ENCODE measurements at places on chromosomes 5 and 9.

- no peak for DNase-seq
Observed at GRCh38 chr9:72134801-72135200, 14.4 kb upstream of the GDA start.

DNA sequence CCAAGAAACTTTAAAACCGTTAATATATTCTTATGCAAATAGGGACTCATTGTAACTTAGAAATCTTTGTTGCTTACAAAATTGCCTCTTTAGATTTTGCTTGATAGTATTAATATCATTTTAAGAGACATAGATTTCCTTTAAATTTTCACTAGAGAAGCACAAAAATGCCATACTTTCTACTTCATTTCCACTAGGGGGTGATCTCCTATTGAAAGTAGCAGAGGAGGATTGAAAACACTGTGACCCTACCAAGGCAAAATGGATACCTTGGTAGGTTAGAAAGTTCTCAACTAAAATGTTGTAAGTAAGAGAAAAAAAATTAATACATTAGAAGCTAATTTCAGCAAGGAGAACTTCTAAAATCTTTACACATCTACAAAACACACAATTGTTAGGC lies 204.9 kb downstream of the CHSY3 start:
- DNase-seq = no peak

DNA sequence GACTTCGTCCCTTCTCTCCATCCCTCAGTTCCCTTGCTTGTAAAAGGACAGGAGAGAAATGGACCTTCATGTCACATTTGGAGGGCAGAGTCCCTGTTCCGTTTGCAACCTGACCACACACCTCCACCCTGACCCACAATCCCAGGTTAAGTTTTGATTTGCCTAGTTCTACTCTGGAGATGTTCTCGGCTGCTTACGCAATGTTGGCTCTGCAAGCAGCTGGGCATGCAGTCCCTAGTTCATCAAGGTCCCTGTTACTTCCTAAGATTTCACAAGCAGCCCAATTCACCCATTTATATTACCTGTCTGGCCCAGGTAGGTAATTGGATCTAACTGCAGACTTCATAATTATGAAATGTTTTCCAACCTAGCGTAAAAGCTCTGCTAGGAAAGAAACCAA lies 28.8 kb downstream of the SLIT3 start:
- no peak for DNase-seq

- DNase-seq = no peak
Observed at GRCh38 chr5:101418713-101419118, 515.6 kb upstream of the ST8SIA4 start.

DNA sequence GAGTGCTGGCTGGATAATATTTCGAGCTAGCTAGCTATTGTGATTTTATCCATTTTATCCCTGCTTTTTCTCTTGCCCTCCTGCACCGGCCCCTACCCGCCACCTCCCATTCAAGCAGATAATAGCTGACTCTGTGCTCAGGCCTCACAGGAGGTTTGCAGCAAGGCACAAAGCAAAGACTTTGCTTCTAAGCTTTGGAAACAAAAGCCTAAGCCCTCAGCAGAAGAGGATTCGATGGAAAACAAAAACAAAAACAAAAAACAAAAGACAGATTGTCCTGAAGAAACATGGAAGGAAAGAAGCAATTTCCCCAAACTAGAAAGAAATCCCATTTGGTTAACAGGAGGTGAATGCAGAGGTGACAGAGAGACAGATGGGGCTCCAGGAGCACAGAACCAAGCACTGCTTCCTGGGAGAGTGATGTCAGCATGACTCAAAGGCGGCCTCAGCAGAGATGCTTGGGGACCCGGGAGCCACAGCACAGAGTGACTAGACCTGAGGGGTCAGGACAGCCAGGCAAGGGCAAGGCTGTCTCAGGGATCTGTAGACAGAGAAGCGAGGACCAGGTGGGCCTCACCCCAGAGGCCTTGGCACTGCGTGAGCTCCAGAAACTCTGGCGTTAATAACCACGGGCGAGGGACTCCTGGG lies 28.4 kb downstream of the MTX3 start:
- no peak for DNase-seq

- no peak for DNase-seq
Observed at GRCh38 chr5:172757394-172758010, 13.5 kb downstream of the DUSP1 start.

Data from activated CD4-positive, alpha-beta T cell treated with anti-CD3 and anti-CD28 coated beads, Interleukin-2, amount 50 U/mL, for 24 hours (primary cell).